Uterine smooth muscle cell (primary cell): ENCODE measurements at places on chromosomes 1 and 21. TPM values are rescaled to one million over a fixed set of nuclear protein-coding genes. Genes with fewer than 3 reads are reported as not detected.

CA14 gene
- total RNA-seq: 0.11 TPM in 1 of 2 replicates, not detected in the other

COL11A1 gene
- 121 and 214 TPM in 2 replicates for total RNA-seq

KIF2C gene
- 21.6 and 87.8 TPM in 2 replicates for total RNA-seq

SMYD2 gene
- 33.5 and 45.5 TPM in 2 replicates for total RNA-seq

VSIG8 gene
- 0.12 TPM in 1 of 2 replicates, not detected in the other for total RNA-seq

PERM1 gene
- total RNA-seq: not detected in 2 replicates

HPCA gene
- total RNA-seq: not detected in 2 replicates

IFNLR1 gene
- total RNA-seq: not detected in 2 replicates

RBP7 gene
- not detected in 2 replicates for total RNA-seq

CAMK1G gene
- 8.4 and 14.6 TPM in 2 replicates for total RNA-seq

C1QB gene
- not detected in 2 replicates for total RNA-seq

TMEM52 gene
- 0.11 and 0.25 TPM in 2 replicates for total RNA-seq

SLC44A5 gene
- 0.22 and 0.25 TPM in 2 replicates for total RNA-seq

PCP4 gene
- total RNA-seq: not detected in 2 replicates

ATP6V1G3 gene
- total RNA-seq: not detected in 2 replicates

CTSE gene
- total RNA-seq: not detected in 2 replicates
